SW 1271 (cell line): ENCODE measurements at places on chromosomes 2 and 18.

DNA sequence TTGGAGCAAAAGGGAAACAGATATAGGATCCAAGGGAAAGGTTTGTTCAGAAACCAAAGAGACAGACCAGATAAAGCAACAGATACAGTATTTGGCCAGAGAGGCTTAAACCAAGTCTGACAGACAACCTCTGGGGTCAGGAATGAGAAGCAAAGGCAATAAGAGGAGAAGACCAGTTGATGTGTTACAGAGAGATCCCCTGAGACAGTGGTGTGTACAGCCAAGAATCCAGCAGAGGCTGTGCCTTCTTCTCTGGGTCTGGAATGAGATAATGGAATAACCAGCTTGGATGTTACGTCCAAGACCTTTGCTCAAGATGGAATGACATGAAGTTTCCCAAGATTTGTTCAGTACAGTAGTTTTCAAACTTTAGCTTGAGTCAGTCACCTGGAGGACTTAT, 61.1 kb downstream of the MDH1 start:
- no peak for DNase-seq

- DNase-seq: peak; percentile 63
Observed at GRCh38 chr2:36672199-36672598, 24.3 kb upstream of the VIT start.

- DNase-seq: no peak
Observed at GRCh38 chr2:38158378-38159118, 82.6 kb upstream of the CYP1B1 start.

GRCh38 chr2:214294426-214294825, 116.4 kb upstream of the VWC2L start:
- DNase-seq: no peak

GRCh38 chr2:217189747-217190146, 329.9 kb upstream of the TNP1 start:
- no peak for DNase-seq

- no peak for DNase-seq
Observed at GRCh38 chr2:100417711-100418124, 250 bp upstream of the CHST10 start.

DNA sequence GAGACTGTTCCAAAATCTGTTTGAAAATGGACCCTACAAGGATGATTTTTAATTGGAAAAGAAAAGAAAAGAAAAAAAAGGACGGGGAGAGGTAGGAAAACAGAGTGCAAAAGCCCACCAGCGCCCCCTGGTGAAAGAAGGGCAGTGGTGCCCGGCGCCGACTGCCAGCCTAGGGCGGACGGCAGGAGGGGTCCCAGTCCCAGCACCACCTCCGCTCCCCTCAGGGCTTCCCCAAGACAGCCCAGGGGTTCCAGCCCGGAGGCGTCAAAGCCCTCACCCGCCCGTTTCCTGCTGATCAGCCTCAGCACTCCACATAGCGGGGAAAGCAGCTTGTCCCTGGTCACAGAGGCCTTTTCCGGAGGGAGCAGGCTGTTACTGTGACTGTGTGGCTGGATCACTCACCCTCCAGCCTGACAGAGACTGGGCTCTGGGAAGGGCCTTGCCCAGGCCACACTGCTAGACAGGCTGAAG, 213.9 kb downstream of the TFCP2L1 start:
- peak; percentile 57 for DNase-seq

GRCh38 chr2:156933645-156934225, 323.8 kb upstream of the GALNT5 start:
- no peak for DNase-seq

- no peak for DNase-seq
Observed at GRCh38 chr18:13431886-13432285, 213.3 kb downstream of the LDLRAD4 start.

- DNase-seq: no peak
Observed at GRCh38 chr2:142179686-142180085, 48.9 kb upstream of the LRP1B start.

DNA sequence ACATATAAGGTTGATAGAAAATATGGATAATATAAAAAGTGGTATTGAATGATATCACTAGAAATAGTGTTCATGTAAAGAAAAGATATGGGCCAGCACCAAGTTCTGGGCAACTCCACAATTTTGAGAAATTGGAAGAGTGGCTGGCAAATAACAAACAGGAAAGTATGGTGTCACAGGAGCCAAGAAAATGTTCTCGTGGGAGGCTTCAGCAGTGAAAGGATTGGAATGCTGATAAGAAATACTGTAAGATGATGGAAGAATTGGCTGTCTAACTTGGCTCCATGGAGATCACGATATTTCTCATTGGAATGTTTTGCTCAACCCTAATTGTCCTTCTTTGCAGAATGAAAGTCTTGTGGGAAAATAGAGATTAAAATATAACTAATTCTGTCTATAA, 856.8 kb downstream of the DPP10 start:
- DNase-seq: no peak

GRCh38 chr2:229196448-229196847, 74.6 kb downstream of the PID1 start:
- DNase-seq: no peak

- no peak for DNase-seq
Observed at GRCh38 chr2:121502781-121503180, 27.9 kb upstream of the RNU4ATAC start.

GRCh38 chr2:200172944-200173581, 133.4 kb upstream of the SPATS2L start:
- DNase-seq: no peak
